Skeletal muscle cell (primary cell): ENCODE measurements at places on chromosomes 1 and 21.

- no peak for DNase-seq
Observed at GRCh38 chr1:5616366-5617178, 375.7 kb downstream of the NPHP4 start.

- no peak for DNase-seq
Observed at GRCh38 chr21:28949318-28949717, 43.4 kb downstream of the LTN1 start.

- DNase-seq, result no peak
Observed at GRCh38 chr1:50975436-50975835, 5.4 kb downstream of the CDKN2C start.

DNA sequence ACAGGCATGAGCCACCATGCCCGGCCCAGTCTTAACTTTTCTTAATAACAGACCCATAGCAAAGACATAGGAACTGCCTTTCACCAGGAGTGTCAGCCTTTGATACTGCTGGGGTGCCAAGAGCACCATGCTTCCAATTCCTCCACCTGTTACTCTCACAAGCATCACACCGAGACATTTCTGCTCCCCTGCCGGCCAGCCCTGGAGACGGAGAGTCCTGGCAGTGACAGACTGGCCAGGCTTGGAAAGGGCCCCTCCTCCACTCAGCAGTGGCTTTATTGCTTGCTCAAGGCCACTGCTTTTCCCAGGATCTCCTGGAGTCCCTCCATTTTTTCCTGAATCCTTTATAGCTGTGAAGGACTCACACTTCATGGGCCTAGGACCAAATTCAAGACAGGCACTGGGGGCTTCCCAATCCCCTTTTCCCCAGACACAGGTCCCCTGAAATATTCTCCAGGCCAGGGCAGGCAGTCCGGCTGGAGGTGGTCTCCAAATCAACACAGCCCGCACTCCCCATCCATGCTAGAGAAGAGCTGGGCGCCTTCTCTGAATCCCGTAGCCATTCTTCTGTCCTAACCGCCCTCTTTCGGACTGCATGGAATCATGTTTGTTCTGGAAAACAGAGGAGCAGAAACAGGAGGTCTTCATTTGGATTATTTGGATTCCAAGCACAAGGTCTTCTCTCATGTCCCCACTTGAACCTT is 25.5 kb upstream of the PTPRF start:
- no peak for DNase-seq

- no peak for DNase-seq
Observed at GRCh38 chr1:234582681-234583301, 27.2 kb downstream of the IRF2BP2 start.

DNA sequence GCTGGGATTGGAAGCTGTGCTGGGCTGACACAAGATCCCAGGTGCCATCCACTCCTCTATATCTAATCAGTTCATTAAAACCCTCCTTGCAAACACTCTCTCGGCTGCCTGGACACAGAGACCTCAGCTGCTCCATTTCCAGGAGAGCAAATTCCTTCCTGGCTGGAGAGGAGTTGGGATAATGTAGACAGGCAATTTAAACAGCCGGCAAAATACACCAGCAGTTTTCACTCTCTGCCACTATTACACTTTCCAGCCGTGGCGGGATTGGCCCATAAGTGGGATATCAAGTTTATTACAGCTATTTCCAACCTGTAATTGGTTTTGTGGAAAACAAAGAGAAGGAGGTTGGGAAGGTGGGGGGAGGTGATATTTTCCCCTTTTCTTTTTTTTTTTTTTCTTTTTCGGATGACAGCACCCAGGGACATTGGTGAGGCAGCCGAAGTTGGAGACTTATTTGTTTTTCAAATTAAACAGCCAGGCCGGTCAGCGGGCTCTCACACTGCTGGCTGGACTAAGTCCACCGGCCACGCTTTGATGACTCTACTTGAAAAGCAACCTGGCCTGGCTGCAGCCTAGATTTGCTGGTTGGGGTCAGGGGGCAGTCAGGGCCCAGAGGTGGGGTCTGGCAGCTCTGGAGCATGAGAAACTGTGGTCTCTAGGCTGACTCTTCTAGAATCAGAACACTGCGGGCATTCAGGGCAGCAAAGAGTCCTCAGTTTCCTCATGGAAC is 177.4 kb downstream of the IGSF21 start:
- no peak for DNase-seq

- no peak for DNase-seq
Observed at GRCh38 chr1:30184393-30185141, 538.8 kb downstream of the MATN1 start.
